ENCODE measurements at places on chromosomes 12 and 14.

DNA sequence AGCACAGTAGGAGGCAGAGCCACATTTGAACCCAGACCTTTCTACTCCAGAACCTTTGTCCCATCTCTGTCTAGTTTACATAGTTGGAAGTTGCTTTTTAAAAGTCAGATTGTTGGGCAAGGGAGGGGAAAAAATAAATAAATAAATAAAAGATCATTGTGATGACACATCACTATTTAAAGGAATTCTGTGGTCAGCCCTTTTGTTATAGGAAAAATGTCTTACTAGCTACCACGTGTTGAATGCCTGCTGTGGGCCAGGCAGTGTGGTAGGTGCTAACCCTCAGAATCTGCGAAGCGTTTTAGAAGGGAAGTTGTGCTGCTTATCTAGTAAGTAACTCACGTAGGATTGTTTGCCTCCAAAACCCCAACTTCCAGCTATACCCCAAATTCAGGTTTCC is 62.3 kb downstream of the BHLHE41 start:
- no peak for DNase-seq

- no peak for DNase-seq
Observed at GRCh38 chr12:101637936-101638335, 43.2 kb downstream of the MYBPC1 start.

DNA sequence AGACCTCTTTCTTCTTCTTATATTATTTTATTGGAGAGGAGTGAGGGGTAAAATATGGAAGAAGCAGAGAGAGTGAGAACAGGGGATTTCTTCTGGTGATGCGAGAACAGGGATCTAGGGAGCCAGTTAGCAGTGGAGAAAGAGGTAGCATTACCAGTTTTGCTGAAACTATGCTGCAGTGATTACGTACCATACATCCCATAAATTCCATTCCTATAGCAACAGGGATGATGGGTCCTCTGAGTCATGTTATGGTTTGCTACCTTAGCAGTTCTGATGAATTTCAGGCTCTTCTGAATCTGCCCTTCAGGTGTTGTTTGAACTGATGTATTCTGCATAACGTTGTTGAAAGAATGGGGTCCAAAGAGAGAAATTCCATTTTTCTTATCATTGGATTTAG is 625.4 kb upstream of the LRFN5 start:
- no peak for DNase-seq

DNA sequence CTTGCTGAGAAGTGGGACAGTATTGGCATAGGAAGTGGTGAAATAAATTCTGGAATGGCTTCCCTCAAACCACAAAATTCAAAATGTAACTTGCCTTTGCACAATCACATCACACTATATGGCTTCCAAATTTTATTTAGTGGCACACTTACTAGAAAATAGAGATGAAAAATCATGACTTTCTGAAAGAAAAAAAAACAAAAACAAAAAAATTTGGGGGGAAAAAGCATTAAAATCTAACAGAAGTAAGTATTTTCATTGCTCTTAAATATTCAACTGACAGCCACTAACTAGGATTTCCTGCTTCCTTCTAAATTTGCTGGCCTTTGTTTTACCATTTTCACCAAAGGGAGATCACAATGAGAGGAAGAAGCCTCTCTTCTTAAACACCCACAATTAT is 23.0 kb downstream of the ATF7 start:
- no peak for DNase-seq

DNA sequence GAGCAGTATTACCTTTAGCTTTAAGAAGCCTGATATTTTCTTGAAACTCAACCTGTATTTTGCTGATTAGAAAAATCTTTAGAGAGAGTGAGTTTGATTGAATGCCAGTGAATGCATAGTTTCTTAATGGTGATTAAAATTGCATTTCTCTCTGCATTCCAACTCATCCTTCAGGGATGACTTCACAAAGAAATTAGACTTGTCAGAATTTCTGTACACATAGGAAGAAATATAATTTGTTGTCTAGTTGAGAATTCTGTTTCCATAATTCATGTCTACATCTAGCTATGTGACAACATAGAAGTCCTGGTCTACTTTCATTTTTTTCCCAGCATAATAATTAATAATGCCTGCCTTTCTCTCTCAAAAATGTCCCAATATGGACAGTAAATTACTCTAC is 136.6 kb downstream of the OTOGL start:
- DNase-seq: no peak

- DNase-seq: no peak
Observed at GRCh38 chr12:47920913-47921312, 16.1 kb upstream of the VDR start.

DNA sequence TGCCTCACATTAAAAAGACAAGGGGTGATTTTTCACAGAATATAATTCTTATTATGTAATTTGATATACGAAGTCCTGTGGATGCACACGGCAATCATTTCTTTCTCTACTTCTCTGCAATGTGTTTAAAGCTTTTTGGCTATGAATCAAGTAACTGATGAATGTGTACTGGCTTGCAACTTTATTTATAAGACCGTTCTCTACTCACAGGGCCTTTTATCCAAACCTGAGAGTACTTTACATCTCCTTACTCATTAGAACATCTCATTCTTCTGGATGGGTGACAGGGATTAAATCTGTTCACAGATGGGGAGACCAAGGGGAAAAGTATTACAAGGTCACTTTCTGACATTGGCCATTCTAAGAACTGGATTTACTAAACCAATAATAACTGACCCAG is 215.8 kb upstream of the DIO2 start:
- DNase-seq: no peak

DNA sequence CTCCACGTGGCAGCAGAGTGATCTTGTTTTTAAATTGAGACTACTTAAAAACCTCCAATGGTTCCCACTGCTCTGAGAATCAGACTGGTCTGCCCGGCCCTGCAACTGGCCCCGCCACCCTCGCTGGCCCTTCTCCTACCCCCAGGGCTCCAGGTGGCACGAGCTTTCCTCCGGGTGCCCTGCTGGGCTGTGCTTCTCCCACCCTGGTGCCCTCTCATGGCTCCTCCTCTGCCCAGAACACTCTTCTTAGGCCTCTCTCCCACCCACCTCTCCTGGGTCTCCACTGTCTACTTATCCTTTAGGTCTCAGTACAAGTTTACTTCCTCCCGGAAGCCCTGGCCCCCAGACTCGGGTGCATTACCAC is 26.5 kb downstream of the CCDC92 start:
- DNase-seq: no peak

- DNase-seq: peak; percentile 34
Observed at GRCh38 chr12:92987846-92988621, 58.9 kb upstream of the EEA1 start.

DNA sequence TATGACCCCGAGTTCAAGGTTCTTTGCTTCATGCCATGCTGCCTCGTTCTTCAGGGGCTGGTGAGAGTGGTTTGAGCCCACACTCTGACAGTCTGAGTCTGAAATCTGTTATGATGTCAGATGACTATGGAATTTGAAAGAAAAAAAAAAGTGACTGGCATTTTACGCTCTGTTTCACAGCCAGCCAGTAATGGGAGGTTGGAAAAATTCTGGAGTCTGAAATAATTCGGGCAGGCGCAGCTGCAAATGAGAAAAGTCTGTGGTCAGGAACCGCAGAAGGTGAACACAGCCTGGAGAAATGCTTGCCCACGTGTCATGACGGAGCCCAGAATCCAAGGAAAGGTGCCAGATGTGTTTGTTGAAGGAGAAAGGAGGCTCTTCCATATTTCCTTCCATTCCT is 269.8 kb upstream of the PWP1 start:
- DNase-seq: no peak

DNA sequence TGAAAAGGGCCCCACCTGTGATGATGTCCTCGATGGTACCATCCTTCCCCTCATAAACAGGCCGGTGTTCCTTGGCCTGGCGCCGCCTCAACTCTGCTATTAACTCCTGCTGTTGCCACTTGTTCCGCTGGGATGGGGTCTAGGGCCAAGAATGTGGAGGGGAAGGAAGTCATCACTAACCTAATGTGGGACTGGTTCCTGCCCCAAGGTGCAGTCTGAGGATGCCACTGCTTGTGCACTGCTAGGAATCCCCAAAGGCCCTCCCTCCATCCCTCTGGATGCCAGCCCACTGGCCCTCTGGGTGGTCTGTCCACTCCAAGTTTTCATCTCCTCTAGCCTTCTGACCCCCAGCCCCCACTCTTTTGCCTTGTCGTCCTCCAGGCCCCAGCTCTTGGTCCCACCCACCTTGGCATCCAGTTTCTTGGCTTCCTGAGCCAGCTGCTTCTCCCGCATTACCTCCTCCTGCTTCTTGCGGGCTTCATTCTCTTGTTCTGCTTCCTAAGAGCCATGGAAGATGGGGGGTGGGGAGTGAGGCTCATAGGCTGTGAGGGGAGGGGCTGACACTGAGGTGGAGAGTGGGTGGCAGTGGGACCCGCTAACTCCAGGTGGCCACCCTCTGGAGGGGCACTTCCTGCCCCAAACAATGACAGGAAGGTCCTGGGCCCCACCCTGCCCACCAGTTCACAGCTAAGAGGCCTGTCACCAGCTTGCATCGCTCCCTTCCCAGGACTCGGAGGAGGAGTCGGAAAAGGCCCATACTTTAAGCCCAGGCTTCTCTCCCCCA is 23.7 kb downstream of the PRPF40B start:
- no peak for DNase-seq

- no peak for DNase-seq
Observed at GRCh38 chr12:13870255-13870654, 111.1 kb downstream of the GRIN2B start.

DNA sequence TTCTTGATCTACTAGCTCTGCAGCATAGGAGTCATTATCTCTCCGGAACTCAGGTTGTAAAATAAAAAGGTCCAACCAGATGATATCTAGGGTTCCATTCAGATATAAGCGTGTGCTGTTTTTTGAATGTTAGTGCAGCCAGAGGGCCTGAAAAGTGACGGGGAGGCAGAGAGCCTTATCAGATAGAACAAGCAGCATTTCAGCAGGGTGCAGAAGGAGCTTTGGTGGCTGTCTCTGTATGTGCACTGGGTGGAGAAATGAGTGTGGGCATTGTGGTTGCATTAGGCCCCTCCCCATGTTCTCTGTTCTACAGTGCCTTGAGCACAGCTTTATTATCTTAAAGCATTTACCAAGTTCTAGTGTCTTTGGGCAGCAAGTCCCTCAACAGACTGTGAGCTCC is 275.1 kb downstream of the NRXN3 start:
- no peak for DNase-seq

DNA sequence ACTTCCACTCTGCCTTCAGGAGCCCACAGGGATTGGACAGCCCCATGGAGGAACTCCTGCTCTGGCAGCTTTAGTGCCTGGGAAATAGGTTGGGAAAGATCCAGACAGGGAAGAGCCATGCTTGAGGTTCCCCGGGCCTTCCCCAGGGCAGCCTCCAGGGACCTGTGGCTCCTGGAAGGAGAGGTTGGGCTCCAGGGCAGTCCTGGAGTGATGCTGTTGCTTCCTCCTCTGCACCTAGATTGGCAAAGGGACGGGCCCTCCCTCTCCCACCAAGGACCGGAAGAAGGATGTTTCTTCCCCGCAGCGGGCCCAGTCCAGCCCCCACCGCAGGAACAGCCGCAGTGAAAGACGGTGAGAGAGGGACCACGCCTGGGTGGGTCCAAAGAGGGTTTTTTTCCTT is 16.5 kb downstream of the VASH1 start:
- peak; percentile 20 for DNase-seq

DNA sequence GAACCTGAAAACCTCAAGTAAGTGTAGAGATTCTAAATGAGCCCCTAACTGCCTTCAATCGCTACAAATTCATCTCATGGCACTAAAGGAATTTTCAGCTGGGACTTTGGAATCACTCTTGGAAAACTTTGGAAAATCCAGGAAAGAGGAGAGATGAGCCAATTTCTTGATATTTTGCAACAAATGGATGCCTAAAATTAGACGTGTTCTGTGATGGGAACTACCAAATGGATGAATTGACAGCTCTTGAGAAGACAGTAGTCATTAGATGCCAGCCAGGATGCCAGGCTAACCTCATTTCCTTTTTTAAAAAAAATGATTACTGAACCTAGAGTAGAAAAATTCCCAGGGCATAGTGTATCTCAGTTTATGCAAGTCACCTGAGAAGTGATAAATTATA is 78.3 kb downstream of the NPAS3 start:
- DNase-seq: no peak

- no peak for DNase-seq
Observed at GRCh38 chr14:81952917-81953316, 419.3 kb upstream of the SEL1L start.

- DNase-seq: no peak
Observed at GRCh38 chr14:55799508-55800095, 219.6 kb downstream of the KTN1 start.

DNA sequence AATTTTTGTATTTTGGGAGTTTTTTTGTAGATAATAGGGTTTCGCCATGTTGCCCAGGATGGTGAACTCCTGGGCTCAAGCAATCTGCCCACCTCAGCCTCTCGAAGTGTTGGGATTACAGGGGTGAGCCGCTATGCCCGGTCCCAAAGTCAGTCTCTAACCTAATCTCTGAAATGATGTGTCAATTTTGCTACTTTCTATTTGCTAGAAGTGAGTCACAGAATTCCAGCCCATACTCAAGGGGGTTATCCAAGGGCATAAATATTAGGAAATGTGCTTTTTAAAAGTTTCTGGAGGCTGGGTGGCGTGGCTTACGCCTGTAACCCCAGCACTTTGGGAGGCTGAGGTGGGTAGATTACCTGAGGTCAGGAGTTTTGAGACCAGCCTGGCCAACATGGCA is 40.5 kb downstream of the RESF1 start:
- DNase-seq: no peak

DNA sequence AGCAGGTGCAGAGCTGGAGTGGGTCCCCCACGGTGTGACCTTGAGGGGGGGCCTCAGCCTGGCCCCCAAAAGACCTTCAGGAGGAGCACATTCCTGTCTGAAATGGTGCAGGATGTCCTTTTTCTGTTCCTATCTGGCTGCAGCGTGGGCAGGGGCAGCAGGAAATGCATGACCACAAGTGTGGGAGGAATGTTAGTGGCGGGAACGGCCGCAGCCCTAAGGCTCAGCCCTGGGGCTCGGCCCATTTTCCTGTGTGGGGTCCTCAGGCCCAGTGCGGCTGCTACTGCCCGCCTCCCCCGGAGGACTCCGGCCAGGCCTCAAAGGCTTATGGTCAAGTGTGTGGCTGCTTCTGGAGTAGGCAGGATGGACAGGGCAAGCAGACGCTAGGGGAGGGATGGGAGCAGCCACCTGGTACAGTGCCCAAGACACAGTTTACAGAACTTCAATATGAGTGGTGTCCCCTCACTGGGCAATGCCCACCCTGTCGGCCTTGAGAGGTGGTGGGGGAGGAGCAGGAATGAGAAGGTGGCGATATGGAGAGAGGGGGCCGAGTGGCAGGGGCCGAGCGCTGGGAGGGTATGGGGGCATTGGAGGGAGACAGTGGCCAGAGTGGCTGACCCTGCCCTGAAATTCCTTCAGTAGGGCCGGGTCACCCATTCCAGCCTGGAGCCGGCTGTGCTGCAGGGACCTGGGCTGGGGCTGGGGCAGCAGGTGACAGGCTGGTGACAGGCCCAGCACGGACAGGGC is 137.4 kb downstream of the CALM1 start:
- DNase-seq: no peak

GRCh38 chr12:53067074-53067992 is 11.9 kb downstream of the SPRYD3 start:
- no peak for DNase-seq

- DNase-seq: no peak
Observed at GRCh38 chr14:68309616-68310015, 483.3 kb downstream of the ZFP36L1 start.

- no peak for DNase-seq
Observed at GRCh38 chr14:52015411-52016030, 26.2 kb downstream of the RTRAF start.

- DNase-seq: peak; percentile 26
Observed at GRCh38 chr14:76776428-76777251, 15.4 kb downstream of the VASH1 start.
